ENCODE measurements at places on chromosomes 5 and 9.

DNA sequence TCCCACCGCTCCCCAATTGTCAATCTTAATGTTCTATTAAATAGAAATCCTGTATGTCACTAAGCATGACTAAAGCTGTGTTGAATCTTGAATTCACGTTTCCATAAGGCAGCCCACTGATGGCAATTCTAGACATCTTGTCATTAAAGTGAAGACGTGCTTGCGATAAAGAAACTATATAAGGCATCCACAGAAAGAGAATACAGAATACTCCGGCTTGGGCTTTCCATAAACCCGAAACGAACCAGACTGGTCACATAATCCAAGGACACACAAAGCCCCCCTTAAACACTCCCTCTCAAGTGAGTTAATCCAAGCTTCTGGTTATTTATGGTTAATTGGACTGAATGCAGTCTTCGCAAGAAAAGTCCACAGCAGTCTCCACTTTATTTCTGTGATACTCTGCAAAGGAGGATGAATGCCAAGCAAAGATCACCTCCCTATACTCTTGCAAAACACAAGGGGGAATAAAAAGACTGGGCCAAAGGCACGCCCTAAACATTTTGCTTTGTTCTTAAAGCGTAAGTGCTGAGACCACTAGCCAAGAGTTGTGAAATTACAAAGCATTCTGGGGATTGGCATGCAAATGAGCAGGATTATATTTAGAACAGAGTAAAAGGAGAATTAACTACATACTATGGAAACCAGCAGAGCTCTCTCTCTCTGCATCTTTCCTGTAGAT lies 54.7 kb downstream of the DPYSL3 start:
- DNase-seq, result no peak

- no peak for DNase-seq
Measured at GRCh38 chr5:41334758-41335157, 121.4 kb upstream of the C6 start.

DNA sequence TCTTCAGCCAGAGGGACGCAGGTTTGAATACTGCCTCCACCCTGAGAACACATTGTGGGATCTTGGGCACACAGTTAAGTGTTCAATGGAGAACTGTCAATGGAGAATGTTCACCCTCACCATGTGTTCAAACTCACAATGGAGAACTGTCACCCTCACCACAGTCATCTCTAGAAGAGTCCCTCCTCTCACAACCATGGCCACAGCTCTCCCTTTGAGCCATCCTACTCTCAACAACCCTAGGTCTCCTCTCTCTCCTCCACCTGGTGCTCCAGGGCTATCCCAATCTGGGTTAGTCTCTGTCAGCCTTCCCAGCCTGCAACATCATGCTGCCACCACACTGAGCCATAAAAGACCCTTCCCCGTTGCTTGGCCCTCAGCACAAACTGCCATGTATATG lies 36.3 kb upstream of the HAND1 start:
- DNase-seq, result no peak

DNA sequence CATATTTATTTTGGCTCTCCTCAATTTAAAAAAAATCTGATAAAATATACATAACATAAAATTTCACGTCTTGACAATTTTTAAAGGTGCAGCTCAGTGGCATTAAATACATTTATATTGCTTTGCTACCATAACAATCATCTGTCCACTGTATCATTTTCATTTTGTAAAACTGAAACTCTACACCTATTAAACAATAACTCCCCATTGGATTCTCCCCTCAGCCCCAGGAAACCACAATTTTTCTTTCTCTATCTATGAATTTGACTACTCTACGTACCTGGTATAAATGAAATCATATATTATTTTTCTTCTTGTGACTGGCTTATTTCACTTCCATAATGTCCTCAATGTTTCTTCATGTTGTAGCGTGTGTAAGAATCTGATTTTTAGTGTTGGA lies 563.5 kb downstream of the PRR16 start:
- DNase-seq, result no peak

DNA sequence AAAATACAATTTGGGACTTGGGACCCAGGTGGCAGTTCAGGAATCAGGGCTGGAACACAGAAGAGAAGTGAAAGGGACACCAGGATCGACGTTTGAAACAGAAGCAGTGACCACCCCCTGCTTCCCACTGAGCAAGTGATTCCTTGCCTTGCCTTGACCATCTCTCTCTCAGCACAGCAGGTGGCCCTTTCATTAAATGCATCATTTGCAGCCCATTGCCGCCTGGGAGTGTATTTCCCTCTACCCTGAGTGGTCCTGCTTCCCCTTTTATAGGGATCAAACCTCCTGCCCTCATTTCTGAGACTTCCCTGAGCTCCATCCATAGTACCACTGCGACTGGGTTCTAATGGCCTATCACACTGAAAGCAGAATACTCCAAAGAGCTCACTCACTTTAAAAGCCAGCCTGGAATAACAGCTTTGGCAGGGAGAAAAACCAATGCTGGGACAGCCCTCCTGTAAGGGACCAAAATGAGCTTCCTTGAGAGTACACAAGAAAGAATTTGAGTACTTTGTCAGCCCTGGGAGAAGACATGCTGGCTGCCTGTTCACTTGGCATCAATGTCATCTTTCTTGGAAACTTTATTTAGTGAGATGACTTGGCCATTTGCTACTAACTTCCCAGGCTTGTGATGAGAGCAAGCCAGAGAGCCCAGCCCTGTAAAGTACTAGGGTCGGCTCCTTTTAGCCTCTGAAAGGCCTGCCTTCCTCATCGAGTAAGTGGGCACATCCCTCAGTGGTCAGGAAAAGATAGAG lies 149.7 kb downstream of the SLIT3 start:
- DNase-seq, result no peak

GRCh38 chr5:178279723-178280438 lies 47.3 kb upstream of the PHYKPL start:
- peak; percentile 18 for DNase-seq
